ENCODE measurements at places on chromosomes 16 and 17.
A peak's percentile ranks its signal among the peaks of the same experiment; 100 is the strongest.

DNA sequence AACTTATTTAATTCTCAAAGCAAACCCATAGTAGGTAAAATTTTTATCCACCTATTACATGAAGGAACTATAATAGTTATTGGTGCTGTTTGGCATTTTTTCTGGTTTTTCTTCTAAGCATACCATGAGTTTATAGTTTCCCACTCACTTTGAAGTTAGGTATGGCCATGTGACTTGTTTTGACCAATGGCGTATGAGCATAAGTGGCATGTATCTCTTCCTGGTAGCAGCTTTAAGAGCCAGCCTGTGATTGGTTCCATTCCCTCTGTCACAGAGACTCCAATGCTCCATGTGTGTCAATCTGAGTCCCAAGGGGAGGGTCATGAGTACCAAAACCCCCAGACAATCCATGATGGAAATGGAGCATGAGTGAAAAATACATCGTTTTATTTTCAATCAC is 282.9 kb upstream of the N4BP1 start:
- no peak for DNase-seq

DNA sequence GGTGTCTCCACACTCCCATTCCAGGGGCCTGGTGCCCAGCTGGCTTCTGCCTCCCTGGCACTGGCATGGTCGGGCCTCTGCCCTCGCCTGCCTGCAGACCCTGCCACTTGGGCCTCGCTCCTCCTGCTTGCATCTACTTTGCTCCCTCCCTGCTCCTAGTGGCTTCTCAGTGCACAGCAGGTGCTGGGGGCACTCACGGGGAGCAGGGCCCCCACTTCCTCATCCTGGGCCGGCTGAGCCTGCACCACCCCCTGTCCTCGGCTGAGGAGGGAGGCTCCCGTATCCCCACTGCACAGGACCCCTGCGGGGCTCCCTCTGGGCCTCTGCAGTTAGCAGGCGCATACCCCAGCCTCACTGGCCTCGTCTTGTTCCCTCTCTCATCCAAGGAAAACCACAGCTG is 35.2 kb downstream of the CIBAR2 start:
- DNase-seq = no peak

DNA sequence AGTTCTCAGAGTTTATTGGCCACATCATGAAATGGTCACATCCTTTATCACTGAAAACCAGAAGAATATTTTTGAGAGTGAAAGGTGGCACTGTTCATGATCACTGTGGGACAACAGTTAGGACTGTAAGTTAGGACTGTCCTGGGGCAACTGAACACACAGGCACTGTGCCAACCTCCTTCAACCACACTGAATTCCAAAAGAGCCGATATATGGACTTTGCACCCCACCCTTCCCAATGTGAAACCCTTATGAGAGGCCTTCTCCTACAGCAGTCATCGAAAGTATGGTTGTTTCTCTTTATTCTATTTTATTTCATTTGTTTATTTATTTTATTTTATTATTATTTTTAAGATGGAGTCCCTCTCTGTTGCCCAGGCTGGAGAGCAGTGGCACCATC is 353.5 kb downstream of the TOX3 start:
- no peak for DNase-seq

- DNase-seq = no peak
Observed at GRCh38 chr17:44775838-44776621, 17.2 kb downstream of the ADAM11 start.

- no peak for DNase-seq
Observed at GRCh38 chr17:30981531-30982519, 11.0 kb downstream of the RNF135 start.

- no peak for DNase-seq
Observed at GRCh38 chr17:8056232-8056975, 17.5 kb downstream of the ALOX15B start.

DNA sequence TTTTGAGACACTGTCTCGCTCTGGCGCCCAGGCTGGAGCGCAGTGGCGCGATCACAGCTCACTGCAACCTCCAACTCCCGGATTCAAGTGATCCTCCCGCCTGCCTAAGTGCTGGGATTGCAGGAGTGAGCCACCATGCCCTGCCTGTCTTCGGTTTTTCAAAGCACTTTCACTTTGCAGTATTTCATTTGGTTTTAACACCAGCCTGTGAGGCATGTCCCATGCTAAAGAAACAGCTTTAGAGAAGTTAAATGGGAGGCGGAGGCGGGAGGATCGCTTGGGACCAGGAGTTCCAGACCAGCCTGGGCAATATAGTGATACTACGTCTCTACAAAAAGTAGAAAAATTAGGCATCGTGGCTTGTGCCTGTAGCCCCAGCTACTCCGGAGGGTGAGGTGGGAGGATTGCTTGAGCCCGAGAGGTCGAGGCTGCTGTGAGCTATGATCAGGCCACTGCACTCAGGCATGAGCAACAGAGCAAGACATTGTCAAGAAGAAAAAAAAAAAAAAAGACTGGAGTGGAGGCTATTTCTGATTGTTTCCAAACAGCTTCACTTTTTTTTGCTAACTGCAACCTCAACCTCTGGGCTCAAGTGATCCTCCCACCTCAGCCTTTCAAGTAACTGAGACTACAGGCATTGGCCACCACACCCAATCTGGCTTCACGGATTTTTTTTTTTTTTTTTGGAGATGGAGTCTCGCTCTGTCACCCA is 1.3 kb downstream of the METTL23 start:
- DNase-seq = no peak

DNA sequence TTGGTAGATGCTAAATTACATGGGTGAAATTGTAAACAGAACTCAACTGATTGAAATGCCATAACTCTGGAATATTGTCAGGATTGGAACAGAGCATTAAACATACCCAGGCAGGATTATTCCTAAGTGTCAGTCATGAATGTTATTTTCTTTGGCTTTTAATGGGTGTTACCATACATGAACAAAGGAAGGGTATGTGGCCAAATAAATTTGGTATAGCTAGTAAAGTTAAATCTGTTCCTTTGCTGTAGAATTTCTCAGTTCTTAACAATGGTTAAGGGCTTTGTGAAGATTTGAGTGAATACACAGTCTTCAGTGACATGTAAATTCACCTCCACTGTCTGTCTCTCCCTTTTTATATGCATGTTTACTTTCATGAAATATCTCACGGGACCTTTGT is 679.5 kb upstream of the CDH8 start:
- no peak for DNase-seq

GRCh38 chr17:7561028-7561575 is 617 bp upstream of the SENP3 start:
- DNase-seq = peak; percentile 92

DNA sequence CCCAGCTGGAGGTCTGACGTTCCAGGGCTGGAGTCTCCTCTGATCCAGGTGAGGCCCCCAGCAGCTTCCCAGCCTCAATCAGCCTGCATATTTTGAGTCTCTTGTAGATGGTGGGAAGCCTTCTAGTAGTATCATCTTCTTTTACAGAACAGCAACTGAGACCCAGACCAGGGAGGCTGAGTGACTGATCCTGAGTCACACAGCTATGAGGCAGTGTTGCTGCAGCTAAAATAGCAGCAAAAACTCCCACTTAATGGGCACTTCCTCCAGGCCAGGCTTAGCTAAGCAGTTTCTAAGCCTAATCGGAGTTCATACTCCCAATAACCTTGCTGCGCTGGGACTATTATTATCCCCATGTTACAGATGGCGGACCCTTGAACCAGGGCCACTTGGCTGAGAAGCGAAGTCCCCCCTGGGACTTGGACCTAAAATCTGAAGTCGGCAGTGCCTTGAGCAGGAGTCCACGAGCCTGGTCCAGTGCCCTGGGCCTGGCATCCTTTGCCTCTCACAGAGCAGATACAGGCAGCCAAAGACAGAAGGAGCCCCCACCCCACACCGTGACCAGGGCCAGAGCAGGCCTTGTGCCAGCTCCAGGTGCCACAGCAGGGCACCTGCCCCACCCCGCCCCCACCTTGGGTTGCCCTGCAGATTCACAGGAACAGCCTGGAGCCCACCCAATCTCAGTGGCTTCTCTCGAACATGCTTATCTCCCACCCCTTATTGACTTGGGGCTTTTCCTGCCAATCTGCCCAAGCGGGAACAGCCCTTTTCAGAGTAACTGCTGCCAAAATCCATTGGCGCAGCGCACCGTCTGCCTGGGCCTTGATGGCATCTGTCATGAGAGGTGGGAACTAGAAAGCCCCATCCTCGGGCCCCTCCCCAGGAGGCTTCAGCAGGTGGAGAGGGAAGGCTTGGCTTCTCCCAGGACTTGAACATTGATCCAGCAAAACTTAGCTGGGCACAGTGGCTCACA is 65.1 kb downstream of the SOCS1 start:
- no peak for DNase-seq

DNA sequence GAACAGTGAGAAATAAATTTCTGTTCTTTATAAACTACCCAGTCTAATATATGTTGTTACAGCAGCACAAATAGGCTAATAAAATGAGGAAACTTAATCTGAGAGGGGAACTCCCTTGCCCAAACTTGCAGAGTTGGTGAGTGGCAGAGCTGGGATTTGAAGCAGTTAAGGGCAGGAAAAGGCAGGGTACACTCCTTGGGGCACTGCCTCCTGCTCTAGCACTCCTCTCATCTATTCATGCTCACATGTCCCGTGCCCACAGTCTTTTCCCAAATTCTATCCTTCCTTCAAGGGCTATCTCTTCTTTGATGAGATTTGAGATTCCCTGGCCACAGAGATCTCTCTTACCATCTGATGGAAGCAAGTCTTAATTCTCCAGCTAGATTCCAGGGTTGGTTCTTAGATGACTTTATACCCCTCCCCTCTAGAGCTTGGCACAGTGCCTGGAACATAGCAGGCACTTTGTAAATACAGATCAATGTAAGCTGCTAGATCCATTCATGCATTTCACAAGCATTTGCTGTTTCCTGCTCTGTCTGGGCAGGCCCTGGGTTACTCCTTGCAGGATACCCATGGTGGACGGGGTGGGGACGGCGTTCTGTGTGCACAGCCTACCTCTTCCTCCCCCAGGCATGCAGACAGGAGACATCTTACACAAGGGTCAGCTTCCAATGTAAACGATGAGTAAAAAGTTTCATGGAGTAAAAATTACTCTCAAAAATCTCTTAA is 39.2 kb upstream of the ABCC12 start:
- no peak for DNase-seq

- DNase-seq = no peak
Observed at GRCh38 chr17:32793841-32794240, 83.1 kb downstream of the MYO1D start.

DNA sequence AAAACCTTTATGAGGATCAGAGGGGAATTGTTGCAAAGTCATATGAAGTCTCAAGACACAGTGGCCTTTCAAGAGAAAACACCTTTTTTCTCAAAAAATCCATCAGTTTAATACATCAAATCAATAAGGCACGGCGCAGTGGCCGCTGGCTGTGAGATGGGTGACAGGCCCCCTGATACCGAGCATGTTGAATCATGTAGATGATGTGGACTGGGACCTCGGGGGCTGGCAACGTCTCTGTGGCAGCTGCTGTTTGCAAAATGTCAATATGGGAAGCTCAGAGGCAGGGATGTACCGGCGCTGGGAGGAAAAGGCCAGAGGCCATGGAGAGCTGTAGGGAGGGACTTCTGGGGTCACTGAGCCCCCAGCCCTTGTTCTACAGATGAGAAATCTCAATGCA is 169.1 kb downstream of the GSG1L start:
- DNase-seq = no peak

DNA sequence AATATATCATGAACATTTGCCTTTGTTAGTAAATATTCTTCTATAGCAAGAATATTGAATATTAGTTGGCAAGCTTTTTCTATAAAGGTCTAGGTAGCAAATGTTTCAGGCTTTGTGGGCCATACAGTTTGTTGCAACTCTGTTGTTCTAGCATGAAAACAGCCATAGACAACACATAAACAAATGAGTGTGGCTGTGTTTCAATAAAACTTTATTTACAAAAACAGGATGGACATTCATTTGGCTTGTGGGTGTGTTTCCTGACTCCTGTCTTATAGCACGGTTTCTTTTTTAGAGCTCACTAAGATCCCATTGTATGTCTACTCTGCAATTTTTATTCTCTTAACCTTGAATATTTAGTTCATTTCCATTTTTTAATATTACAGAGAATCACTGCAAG is 39.0 kb downstream of the ARL4D start:
- no peak for DNase-seq

DNA sequence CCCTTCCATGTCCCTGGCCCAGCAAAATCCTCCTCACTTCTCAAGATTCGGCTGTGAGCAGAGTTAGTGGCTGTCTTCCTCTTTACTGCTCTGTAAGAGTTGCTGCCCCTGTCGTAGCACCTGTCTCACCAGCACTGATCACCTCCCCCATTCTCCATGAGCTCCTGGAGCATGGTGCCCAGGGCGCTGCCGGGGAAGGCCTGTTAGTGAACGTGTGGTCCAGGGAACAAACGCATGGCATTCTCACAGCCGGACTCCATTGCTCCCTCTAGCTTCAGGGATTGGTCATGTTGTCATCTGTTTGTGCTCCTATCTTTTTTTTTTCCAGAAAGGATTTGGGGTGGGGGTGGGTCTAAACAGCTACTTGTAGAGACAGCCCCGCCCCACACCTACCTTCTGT is 141.2 kb downstream of the CMIP start:
- DNase-seq = no peak

DNA sequence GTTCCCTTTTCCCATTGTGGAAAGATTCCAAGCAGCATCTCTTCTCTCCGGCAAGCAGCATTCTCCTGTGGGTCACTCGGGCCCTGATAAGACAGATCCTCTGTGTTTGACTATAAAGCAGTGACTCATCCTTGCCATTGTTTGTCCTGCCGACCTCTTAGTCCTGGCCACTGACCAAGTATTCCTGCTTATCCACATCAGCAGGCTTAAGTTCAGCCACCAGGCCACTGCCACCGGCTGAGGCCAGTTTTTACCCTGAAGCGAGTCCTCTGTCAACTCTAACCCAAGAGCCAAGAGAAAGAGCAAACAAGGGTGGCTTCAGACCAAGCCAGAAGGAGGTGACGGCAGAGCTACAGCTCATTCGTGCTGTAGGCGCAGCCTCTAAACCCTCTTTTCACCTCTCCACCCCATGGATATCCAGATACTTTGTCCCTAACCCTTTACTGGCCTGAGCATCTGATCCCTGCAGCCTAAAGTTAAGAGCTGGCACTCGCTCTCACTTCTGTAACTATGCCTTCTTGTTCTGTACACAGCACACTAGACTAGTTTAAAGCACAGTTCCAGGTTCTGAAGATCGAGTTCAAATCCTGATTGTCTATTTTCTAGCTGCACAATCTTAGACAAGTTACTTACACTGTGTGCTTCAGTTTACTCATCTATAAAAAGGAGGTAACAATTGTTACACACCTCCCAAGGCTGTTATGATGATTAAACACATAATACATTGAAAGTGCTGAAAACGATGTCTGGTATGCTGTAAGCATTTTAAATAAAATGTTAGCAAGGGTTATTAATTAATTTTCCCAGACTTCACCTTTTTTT is 31.0 kb downstream of the SOX9 start:
- no peak for DNase-seq

DNA sequence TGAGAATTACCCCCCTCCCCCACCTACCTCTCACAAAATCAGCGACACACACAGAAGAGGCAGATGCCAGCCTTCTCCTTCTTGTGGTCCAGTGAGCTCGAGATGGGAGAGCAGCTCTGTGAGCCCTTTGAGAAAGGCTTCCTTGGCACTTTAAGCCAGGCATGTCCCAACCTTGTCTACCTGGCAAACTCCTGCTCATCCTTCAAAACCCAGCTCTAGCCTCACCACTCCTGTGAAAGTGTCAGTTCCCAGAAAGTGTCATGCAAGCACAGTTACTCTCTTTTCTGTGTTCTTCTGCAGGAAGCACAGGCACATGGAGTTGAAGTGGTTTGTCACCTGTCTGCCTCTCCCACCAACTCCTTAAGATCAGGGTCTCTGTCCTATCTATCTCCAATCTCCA is 1.6 kb downstream of the TMEM98 start:
- no peak for DNase-seq

- DNase-seq = peak; percentile 64
Observed at GRCh38 chr17:9021992-9022572, 772 bp downstream of the NTN1 start.

- no peak for DNase-seq
Observed at GRCh38 chr16:75143941-75144340, 4.4 kb upstream of the ZFP1 start.

Data from left hindlimb (tissue), 1 donor.